DMS53 (cell line): ENCODE measurements at places on chromosomes 5 and 9.

GRCh38 chr9:132644251-132644650, 25.5 kb downstream of the DDX31 start:
- DNase-seq: peak; percentile 59

DNA sequence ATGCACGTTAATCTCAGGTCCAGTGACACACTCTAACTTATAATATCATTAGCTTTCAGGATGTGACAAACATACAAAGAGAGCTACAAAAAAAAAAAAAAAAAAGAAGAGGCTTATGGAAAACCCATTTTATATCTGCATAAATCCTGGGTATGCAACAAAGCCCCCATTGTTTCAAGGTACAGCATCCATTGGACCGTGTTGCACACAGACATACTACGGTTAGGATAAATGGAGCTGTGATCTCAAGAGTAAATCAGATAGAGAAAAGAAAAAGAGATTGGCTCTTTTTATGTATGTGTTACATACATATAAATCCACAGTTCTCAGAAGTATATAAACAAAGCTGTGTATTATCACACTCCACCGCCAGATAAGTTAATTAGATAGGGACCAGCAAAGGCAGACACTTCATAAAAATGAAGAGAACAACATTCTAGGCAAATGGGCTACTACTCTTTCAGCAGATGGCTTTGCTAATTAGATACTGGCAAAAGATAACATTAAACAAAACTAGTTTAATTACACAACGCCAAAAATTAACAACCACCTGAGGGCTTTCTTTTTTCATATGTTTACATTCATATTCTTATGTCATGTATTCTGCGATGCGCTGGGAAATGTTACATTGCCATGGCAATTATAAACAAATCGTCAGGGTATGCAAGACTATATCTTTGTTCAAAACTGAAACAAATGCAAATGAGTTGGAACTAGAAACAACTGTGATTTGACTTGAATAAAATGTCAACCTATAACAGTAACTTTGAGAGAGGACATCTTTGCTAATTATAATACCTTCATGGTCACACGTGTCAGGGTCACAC, 304.2 kb downstream of the SEMA5A start:
- DNase-seq: no peak

GRCh38 chr9:137485343-137486140, 26.4 kb upstream of the NSMF start:
- DNase-seq: peak; percentile 98

- DNase-seq: no peak
Measured at GRCh38 chr5:17373814-17374556, 124.0 kb upstream of the TAF11L2 start.

DNA sequence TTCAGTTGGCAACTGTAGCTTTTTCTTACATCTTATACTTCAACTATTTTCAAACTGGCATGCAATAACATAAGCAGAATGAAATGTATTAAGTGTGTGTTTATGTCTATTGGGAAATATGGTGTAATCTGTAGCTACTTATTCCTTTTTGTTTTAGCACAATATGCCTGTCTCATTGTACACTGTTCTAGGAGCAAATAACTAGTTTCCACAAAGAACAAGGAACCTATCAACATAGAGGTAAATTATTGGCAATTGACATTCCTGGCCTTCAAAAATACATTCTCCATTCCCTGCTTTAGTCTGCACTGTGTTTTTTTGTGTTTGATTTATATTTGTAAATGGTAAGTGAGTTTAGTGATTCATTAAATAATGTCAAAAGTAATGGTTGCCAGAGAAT, 75.7 kb downstream of the FBXL7 start:
- no peak for DNase-seq

DNA sequence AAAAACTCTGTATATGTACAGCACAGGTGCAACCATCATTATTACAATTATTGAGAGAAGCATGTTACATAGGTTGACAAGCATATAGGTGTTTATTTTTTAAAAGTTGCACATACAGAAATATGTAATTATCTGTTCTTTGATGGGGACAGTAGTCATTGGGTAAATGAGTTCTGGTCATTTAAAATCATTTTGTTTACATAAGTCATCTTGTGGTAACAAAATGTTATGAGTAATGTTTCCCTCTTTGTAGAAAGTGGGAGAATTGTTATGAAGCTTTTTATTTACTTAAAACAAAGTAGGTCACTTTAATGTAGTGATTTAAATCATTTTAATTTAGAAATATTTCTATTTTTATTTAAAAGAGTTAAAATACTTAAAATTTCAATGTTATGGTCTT, 33.8 kb upstream of the FBXL17 start:
- DNase-seq: peak; percentile 4

DNA sequence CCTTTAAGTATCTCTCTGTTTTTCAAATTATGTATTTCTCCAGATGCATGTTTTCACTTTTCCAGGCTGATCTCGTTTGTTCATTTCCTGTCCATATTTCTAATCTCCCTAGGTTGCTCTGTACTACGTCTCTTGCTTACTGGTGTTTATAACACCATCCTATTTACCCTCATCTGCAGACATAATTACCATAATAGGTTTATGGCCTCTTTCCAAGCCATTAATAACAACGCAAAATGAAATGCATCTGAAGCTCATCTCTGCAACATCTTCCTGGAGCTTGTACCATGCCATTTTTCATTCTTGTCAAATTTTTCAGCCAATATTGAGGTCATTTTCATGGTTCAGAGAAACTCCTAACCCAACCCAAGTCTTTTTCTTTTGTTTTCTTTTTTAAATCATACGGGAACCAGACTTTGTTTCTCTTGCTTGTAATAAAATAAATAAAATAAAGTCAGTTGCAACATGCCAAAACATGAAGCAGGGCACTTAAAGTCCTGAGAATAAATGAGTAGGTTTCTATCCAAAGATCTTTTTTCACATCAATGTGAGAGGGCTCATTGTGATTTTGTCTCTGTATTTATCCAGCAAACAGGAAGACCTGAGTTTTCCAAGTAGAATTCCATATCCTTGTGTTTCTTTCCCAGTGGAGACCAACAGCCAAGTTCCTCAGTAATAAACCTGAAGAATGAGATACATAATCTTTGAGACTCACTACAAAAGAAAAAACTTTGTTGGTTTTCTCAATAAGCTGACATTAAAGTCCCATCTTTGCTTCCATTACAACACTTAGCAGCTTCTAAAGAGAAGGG, 37.0 kb downstream of the DPYSL3 start:
- DNase-seq: no peak

GRCh38 chr5:52725808-52726207, 61.9 kb upstream of the ITGA1 start:
- DNase-seq: no peak

DNA sequence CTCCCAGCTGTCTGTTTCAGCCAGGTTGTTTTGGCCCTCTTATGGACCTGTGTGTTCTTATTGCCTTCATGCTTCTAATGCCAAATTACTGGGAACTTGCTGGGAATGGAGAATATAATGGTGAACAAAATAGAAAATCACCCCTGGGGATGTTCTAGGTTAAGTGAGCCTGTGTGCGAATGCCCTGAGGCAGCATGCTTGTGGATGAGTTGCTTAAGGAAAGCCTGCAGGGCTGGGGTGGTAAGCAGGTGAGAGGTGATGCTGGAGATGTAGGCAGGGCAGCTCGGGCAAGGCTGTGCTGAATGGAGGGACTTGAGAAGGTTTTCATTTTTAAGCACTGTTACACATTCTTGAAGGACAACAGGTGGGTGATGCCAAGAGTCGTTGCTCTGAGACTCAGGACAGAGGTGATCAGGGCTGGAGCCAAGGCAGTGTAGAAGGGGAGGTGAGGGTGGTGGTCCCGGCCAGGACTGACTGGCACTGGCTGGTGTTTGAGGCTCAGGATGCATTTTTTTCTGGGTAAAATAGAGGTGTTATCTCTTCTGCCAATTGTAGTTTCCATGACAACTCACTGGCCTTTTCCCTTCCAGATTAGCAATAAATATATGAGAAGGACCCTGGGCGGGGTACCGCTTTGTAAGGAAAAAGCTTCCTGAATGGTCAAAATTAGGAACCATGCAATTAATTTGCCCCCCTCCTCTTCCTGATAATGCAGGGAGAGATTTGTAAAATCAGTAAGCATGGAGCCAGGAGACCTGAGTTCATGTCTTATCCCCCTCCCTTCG, 342.8 kb downstream of the ICE1 start:
- no peak for DNase-seq

GRCh38 chr9:32584784-32585183, 11.8 kb upstream of the NDUFB6 start:
- DNase-seq: no peak

GRCh38 chr9:83299571-83299970, 236.6 kb upstream of the RASEF start:
- no peak for DNase-seq

- DNase-seq: peak; percentile 33
Measured at GRCh38 chr9:133787754-133788025, 49.5 kb upstream of the SARDH start.

DNA sequence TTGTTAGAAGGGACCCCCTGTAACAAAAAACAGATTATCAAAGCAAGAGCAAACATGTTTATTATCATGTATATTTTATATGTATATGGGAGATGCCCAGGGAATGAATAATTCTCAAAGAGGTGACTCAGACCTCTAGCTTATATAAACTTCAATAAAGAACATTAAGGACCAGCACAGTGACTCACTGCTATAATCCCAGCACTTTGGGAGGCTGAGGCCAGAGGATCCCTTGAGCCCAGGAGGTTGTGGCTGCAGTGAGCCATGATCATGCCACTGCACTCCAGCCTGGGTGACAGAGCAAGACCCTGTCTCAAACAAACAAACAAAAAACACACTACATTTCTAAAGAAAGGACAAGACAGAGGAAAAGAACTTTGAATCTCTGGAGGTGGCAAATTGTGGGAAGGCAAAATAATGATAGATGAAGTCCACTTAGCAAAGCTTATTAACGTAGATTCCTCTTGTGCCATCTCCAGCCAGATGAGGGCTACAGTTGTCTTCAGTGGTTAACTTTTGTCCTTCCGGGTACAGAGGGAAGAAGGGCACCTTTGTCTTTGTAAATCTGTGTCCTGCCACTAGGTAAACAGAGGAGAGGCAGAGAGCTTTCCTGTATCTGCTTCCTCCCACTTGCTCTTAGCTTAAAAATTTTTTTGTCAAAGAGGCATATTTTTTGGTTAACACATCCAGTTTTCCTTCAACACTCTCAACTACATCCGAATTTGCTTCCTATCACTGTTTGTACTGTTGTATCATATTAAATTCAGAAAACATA, 7.5 kb upstream of the RFK start:
- DNase-seq: peak; percentile 17

GRCh38 chr9:13719446-13719845, 440.0 kb upstream of the MPDZ start:
- peak; percentile 7 for DNase-seq

- DNase-seq: peak; percentile 70
Measured at GRCh38 chr5:65480306-65480865, 1.3 kb downstream of the ADAMTS6 start.

DNA sequence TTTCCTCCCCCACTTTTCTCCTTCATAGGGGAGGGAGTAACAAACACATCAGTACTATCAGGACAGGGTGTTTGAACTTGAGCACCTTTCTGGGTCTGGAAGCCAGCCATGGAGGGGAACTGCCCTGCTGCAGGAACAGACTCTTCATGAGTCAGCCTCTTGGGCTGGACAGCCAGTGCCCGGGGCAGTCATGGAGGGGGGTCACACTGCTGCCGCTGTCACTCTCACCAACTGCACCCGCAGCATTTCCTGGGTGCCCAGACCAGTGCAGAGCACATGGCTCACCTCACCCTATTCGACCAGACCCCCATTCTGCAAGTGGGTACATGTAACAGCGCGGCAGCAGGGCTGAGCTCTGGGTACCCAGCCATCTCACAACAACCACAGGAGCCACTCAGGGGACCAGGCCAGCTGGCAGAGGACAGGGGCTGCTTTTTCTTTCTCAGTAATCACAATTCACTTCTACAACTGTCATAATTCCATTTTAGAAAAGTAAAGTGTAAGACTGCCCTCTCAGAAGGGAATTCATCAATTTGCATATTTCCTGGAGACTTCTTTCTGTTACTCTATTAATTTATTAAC, 118.4 kb downstream of the CTNND2 start:
- no peak for DNase-seq

DNA sequence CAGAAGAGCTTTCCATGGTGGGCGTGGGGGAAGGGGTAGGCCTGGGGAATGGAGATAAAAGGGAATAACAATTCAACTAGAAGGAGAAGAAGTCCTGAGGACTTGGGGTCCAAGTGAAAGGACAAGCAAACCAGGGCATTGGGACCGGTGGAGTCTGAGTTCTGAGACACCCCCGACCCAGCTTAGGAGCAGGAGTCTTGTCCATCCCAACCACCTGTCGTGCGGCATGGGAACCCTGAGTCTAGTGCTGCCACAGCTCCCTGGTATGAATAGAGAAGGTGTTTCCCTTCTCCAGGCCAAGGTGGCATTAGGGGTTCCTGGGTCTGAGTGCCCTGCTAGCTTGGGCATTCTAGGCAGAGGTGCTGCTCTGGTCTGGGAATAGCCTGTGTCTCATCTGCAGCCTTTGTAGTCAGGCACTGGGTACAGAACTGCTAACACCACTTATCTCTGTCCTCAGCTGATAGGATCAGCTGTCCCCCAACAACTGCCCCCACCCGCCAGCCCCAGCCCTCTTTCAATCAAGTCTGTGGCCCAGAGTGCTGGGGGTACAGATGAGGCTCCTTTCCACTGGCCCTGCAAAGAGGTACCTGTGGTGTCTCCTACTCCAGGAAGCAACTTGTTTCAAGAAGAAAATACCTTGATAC, 9.9 kb downstream of the HNRNPAB start:
- DNase-seq: no peak

- DNase-seq: no peak
Measured at GRCh38 chr9:127817881-127818434, 15.3 kb downstream of the FPGS start.

- no peak for DNase-seq
Measured at GRCh38 chr5:149895416-149896345, 48.9 kb downstream of the PDE6A start.

DNA sequence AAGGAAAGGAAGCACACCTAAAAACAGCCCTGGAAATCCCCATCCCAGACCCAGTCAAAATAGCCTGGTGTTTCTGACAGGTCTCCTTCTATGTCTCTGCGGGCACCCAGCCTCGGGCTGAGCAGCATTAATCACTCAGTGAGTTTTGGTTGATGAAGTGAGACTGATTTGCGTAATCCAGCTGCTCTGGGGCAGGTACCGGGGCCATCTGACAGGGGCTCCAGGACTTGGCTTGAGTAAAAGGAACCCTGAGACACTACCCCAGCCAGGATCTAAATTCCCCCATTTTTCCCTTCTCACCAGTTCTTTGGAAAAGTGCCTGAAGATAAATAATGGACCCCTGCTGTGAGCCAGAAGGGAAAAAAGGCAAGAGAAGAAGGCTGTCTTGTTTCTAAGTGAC, 596 bp downstream of the SLC28A3 start:
- no peak for DNase-seq

- no peak for DNase-seq
Measured at GRCh38 chr5:156753846-156754245, 96.2 kb upstream of the PPP1R2B start.

DNA sequence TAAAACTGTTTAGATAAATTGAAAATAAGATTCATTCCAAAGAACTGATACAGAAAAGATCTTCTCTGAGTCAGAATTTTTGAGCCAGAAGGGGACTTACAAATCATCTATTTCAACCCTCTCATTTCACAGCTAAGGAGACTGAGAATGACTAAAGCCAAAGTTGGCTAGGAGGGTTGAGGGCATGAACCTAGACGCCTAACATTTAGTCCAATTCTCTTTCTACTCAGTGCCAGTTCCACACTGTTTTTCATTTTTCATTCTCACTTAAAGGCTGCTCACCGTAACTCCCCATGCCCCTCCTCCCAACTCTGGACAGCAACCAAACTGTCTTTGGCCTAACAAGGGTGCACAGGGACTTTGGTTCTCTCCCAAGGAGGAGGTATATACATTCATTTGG, 364.0 kb downstream of the NDUFS4 start:
- DNase-seq: no peak
